ENCODE measurements at places on chromosomes 4 and X. TPM values are rescaled to one million over a fixed set of nuclear protein-coding genes. Genes with fewer than 3 reads are reported as not detected.

Gene CPLX1
- total RNA-seq = 9.3 TPM

- no peak for DNase-seq
Observed at GRCh38 chrX:109785053-109785452, 52.0 kb upstream of the ACSL4 start.

Gene SULT1B1
- total RNA-seq = 0.97 TPM

DNA sequence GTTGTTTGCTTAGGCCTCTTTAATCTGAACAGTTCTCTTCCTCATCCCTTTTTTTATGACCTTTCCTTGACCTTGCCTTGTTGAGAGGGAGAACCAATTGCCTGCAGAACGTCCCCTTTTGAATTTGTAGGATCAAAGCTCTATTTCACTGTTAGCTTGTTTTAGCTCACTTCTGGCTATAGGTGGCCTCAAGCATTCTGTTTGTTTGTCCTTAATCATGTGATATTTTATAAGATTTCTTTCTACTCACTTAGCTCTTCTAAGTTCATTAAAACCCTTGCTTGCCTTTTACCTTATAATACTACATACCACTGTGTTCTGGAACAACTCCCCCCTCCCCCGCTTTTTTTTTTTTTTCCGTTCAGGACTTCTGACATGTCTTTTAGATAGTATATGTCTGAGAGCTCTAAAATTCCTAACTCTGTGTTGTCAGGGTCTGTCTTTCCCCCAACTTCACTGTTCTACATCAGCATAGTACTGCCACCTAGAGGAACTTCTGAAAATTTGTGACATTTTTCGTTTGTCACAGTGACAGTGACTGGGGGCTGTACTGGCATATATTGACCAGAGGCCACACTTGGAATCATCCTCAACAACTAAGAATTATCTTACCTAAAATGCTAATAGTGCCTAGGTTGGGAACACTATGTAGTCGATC, 128.5 kb downstream of the LARP7 start:
- no peak for DNase-seq

Gene SSX2
- not detected for total RNA-seq

- DNase-seq = no peak
Observed at GRCh38 chrX:153381684-153382532, 19.2 kb downstream of the PNMA6E start.

Gene UCP1
- total RNA-seq = not detected

Gene PLA2G12A
- 60.6 TPM for total RNA-seq

DNA sequence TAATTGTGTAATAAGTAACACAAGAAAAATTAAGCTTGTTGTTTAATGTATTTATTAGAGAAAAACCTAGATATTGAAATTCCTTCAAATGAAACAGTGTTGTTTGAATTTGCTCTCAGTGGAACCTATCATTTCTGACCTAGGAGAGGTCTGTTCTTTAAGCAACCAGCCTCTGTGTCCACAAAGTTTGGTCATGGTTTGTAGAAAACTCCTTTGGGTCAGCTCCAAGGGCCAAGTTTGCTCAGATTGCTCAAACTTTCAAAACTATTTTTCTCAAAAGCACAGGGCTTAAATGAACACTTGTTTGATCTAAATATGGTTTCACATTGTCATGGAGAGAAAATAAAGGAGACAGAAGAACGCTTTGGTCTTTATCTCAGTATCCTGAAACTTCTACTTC, 29.6 kb upstream of the RPL34 start:
- DNase-seq = no peak

Gene DOK7
- 40.0 TPM for total RNA-seq
